ENCODE measurements at places on chromosomes 1 and 21.

- DNase-seq: no peak
Measured at GRCh38 chr1:230128569-230129285, 61.7 kb downstream of the GALNT2 start.

DNA sequence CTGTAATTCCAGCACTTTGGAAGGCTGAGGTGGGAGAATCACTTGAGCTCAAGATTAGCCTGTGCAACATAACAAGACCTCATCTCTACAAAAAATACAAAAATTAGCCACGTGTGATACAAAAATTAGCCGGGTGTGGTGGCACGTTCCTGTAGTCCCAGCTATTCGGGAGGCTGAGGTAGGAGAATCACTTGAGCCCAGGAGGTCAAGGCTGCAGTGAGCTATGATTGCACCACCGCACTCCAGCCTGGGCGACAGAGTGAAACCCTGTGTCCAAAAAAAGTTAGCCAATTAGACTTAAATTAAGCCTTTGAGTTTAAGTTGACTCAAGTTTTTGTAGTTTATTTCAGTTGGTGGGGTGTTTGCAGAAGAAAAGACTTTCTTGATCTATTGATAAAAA lies 11.8 kb downstream of the CXADR start:
- DNase-seq: no peak

- peak; percentile 69 for DNase-seq
Measured at GRCh38 chr1:41915786-41916571, 2.7 kb downstream of the HIVEP3 start.

GRCh38 chr1:205668951-205669340 lies 11.4 kb downstream of the SLC45A3 start:
- DNase-seq: no peak

- DNase-seq: no peak
Measured at GRCh38 chr1:211896958-211897357, 66.4 kb upstream of the LPGAT1 start.

DNA sequence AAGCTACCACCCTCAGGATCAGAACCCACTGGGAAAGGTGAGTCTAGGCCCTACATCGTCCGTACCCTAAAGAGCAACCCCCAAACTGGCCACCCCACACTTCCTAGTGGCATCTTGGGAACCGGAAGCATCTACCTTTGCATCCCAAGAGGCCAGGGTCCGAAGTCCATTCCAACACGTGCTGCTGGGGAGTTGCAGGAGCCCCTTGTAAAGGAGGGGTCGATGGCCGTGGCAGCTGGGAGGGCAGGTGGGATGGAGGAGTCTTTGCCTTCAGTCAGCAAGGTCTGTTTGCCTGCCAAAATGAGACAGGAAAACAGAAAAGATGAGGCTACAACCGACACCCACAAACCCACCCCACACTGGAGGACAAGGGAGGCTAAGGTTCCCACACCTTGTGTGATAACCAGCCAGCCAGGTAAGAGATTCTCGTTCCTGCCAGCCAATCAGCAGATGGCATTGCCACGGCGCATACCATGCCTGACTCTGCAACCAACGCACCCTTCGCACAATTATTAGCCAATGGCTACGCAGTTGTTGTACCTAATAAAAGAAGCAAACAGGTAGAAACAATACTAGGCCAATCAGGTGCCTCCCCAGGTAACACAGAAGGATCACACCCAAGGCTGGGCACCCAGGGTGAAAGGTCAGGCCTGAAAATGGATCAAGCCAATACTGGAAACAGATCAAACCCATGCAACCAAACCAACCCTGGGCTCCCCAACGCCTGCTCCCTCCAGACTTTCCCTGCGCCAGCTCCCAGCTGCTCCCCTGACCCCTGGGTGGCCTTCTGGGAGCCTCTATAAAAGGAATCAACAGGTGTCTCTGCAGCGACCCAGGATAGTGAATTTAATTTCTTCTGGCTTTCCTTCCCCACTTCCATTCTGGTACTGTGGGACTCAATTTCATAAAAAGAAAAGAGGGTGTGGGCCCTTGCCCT lies 35.6 kb downstream of the CASZ1 start:
- DNase-seq: no peak

- DNase-seq: no peak
Measured at GRCh38 chr1:147124266-147124665, 48.0 kb downstream of the PRKAB2 start.

GRCh38 chr1:48055876-48056764 lies 58.9 kb upstream of the TRABD2B start:
- no peak for DNase-seq

GRCh38 chr21:30126576-30126975 lies 40.0 kb downstream of the CLDN17 start:
- no peak for DNase-seq

- DNase-seq: no peak
Measured at GRCh38 chr1:149942207-149942606, 5.5 kb upstream of the MTMR11 start.
